ENCODE measurements at places on chromosomes 2 and 18.

DNA sequence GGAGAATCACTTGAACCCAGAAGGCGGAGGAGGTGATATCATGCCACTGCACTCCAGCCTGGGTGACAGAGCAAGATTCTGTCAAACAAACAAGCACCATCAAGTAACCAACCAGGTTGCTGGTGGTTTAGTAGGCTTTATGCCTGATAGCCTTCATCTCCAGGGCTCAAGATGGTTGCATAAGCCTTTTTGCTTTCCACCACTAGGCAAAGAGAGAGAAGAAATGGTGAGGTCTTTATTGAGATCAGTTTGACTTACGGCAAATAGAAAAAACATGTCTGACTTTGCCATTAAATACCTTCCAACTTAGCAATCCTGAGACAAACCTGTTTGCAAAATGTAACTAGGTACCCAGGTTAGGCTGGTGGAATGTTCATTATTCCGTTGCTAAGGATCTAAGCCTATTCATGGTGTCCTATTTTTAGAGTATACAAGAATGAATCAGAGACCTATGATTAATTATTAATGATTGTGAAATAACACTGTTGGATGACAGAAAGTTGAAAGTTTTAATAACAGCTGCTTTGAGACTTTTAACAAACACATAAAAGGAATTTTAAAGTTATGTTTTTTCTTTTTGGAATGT, 53.5 kb upstream of the SLC38A11 start:
- no peak for DNase-seq

DNA sequence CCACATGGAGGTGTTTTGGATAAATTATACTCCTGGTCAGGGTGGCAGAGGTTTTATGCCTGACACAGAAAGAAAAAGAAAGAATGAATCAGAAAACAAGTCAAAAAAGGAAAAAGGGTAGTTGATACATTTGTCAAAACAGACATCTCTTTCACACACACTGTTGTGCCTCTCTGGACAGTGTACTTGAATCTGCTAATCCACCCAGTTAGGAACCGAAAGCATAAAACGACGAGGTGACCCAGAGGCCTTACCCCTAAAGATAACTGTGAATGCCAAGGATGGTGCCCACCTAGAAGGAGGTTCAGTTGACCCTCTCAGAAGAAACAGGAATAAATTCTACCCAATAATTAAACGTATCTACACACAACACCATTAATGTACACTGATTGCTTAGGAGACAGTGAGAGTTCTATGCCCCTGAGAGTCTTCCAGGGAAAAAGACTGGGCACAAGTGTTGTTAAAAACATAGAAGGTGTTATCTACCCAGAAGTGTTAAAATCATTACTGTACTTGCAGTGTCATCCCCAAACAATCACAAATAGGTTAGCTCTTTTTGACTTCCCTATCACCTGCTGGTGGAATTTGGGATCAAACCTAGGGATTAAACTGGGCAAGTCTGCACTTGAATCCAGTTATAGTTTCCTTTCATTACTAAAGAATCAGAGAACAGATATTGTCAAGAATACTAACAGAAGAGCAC, 123.2 kb upstream of the DNAJC10 start:
- DNase-seq: no peak

- no peak for DNase-seq
Measured at GRCh38 chr18:9565407-9565806, 49.0 kb downstream of the PPP4R1 start.

GRCh38 chr18:29078273-29078672, 901.3 kb upstream of the CDH2 start:
- no peak for DNase-seq

- DNase-seq: no peak
Measured at GRCh38 chr2:84989422-84989821, 18.5 kb downstream of the KCMF1 start.

DNA sequence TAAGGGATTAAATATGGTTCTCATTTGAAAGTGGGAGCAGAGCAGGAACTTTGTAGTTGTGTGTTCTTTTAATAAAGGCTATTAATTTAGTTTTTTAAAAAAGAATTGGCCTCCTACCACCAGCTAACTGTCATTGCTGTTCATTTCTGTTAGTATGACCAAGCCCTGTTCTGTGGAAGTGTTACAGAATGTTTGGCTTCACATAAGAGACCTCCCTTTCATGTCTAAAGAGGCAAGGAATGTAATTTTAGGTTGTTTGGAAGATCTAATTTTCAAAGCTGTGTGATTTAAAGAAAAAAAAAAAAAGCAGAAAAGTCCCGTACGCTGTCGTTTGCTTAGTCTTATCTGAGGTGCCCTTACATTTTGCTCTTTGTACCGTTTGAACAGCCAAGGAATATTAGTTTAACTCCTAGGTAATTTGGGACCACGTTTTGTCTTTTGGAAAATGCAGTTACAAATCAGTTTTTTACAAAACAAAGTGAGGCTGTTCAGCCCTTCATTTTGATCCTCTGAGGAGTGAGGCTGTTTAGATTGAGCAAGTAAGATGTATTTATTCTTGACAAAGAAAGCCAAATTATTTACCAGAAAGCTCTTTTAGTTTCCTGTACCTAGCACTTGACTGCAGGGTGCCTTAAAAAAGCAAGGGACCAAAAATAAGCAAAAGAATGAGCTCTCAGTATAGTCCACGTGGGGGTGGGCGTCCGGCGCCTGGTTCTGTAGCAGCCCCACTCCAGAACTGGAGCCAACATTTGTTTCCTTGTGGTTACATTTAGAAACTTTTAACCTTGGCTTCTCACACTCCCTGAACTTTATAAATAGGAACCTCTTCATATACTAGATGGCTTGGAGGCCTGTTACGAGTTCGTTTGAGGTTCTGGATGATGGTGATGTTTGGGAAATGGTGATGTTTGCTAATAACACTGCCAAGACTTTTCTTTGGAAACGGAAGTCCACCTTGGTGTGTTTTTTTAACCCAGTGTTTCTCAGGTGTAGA, 136.2 kb downstream of the FMNL2 start:
- DNase-seq: no peak

- no peak for DNase-seq
Measured at GRCh38 chr18:23614413-23614812, 28.1 kb upstream of the NPC1 start.

- DNase-seq: no peak
Measured at GRCh38 chr2:57407772-57408201, 638.8 kb upstream of the VRK2 start.

GRCh38 chr2:222837643-222838056, 23.2 kb upstream of the ACSL3 start:
- DNase-seq: no peak

DNA sequence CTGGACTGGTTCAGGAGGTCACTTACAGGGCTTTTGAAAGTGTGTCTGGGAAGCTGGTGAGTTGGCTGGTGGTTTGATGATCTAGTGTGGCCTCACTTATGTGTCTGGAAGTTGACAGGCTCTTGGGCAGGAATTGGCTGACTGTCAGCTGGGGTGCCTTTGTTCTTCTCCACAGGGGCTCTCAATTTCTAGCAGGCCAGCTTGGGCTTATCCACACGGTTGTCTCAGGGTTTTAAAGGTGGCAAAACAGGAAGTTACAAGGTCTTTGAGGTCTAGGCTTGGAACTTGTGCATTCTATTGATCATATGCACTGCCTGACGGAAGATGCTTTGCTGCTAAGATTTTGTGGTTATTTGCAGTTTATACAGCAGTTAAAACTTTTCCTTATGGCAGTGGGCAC, 52.0 kb upstream of the CELF4 start:
- DNase-seq: no peak

DNA sequence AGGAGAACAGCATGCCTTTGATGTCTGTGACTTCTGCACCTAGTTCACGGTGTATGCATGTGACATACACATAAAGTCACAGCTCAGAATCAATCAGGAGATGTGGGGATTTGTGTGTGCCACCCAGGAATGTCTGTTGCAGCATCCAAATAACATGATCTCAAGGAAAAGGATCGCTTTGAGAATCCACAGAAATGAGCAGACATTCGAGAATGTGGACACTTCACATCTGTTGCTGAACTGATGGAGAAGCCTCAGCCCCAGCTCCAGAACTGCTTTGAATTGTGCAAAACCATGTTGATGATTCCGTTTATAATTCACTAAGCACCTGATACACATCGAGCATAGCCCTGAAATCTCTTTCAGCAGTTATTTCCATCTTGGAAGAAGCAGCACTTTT, 208.6 kb downstream of the CMPK2 start:
- peak; percentile 49 for DNase-seq

DNA sequence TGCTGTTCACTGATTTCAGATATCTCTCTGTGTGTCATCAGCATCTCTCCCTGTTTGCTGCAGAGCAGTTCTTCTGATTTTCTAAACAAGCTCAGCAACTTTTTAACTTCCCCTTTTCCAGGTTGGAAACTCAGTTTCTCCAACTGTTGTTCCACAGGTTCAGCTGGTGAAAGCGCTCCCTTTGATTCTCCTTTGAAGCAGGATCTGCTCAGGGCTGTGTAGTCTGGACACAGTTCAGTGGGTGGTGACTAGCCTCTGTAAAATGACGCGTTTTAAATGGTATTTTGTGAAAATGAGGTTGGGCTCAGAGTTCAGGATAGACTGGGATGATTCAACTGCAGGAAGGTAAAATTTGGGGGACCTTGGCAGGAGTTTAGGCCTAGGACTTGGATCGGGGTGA, 106.3 kb downstream of the TRIM43 start:
- DNase-seq: peak; percentile 42

DNA sequence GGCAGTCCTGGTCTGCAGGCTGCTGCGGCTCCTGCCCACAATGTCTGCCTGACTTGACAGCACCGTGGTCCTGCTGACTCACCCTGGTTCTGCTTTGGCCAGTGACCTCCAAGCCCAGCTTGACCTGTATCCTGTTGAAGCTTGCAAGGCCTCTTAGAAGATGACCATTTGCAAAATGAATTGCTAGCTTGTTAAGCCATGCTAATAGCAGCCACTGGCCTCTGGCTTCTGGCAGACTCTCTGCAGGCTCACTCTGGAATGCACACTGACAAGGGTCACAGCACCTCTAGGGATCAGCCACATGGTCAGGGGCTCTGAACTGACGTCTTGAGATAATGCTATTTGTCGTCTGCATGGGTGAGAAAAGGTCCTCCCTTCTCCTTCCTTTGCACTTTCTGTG, 25.9 kb downstream of the CNGA3 start:
- no peak for DNase-seq

GRCh38 chr18:35707674-35708073, 126.1 kb downstream of the GALNT1 start:
- no peak for DNase-seq

GRCh38 chr2:20465716-20466394, 19.0 kb downstream of the RHOB start:
- DNase-seq: no peak

GRCh38 chr2:147096671-147097070, 748.2 kb upstream of the ACVR2A start:
- DNase-seq: no peak

DNA sequence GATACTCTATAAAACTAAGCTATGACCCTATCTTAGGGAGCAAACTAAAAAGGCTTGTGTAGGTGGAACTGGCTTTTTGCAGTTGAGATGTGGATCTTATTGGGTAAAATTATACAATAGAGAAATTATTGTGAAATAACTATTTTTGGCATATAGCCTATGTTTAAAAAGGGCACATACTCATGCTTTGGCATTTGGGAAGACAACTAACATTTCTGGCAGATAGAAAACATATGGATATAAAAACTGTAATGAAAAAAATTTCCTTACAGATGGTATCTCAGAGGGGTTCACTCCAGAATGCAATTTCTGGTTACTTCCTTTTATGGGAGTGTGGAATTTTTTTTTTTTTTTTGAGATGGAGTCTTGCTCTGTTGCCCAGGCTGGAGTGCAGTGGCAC, 120.1 kb upstream of the CCDC195 start:
- DNase-seq: peak; percentile 78

DNA sequence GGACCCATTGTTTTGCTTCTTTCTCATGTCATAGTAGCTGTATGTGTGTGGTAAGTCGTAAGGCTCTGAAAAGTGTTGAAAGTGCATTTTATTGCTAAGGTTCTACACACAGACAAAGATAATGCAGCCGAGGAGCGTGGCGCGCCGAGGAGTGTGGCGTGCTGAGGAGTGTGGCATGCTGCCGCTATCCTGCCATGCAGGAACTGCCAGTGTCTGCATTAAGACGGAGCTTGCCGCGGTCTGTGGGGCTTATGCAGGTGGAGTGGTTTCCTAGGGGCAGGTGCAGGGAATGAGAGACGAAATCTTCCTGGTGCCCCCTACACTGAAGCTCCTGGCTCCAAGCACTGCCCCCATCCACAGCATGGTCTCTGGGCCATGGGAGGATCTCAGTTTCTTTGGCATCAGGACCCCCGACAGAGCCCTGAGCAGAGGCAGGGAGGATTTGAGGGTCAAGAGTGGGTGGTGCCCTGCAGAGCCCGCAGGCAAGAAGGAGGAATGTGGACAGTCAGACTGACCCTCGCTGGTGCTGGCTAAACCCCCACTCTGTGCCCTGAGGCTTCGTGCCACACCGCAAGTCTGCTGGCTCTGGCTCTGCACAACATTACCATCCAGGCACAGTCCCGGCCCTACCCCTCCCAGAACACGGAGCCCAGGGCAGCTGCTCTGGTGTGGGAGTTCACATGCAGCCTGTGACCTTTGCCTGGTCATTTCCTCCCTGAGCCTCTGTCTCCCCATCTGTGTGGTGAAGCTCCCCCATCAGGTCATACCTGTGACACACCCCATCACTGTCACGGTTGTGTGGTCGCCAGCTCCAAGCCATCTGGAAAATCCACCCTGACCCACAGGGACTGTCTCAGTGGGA, 3.2 kb downstream of the SNED1 start:
- no peak for DNase-seq

DNA sequence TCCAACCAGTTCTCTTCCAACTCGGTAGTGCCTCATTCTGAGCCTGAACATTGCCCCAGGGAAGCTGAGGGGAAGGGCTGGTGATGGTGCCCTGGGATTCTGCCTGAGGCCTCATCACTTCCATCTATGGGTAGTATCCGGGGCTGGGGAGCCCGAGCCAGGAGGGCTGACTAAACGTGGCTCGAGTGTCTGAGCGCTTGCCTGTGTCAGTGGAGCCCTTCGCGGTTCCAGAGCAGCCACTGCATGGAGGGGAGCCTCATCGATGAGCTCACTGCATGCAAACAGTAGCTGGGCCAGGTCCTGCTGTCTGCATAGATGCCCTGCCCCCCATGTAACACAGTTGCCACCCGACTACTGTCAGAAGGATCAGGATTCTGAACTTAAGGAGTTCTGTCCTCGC, 129.3 kb downstream of the GLI2 start:
- DNase-seq: peak; percentile 73

DNA sequence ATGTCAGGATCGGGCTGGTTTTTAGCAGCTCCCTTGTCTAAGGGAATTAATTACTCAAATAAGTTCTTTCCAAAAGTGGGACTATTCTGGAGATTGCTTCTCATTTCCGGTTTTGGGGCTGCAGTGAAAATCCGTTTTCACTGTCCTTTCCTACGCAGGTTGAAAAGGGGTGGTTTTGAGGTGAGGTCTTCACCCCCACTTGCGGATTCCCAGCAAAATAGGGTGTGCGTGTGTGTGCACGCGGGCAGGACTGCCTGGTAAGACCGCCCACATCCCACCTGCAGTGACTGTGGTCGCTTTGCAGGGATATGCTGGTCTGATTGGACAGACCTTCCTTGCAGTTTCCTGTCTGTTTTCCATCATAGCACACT, 472 bp upstream of the PLEKHM3 start:
- peak; percentile 27 for DNase-seq
